ENCODE measurements at places on chromosomes 1 and 21.

GRCh38 chr1:163307479-163308171 lies 14.1 kb upstream of the NUF2 start:
- no peak for DNase-seq

DNA sequence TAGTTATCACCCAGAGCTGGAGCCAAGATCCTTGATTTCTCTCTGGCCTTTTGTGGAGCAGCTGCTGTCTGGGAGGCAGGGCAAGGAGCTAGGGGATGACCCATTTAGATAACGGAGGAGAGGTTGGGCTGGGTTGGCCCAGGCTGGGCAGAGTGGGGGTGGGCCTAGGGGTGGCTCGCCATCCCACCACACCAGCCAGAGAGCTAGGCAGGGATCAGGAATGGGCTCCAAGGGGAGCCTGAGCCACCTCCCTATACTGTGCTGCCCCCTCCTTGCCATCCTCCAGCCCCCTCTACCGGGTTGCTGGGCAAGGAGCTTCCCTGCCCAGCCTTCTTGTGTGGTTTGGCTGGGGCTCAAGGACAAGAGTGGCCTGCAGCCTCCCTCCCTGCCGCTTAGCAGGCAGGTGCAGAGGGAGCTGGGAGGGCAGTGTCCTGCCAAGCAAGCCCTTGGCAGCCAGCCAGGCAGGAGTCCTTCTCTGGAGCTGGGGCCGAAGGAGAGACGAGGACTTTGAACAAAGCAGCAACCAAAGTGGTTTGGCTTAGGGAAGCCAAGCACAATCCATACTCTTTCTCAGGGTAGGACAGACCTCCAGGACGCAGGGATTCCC lies 4.1 kb downstream of the NUAK2 start:
- DNase-seq: no peak

DNA sequence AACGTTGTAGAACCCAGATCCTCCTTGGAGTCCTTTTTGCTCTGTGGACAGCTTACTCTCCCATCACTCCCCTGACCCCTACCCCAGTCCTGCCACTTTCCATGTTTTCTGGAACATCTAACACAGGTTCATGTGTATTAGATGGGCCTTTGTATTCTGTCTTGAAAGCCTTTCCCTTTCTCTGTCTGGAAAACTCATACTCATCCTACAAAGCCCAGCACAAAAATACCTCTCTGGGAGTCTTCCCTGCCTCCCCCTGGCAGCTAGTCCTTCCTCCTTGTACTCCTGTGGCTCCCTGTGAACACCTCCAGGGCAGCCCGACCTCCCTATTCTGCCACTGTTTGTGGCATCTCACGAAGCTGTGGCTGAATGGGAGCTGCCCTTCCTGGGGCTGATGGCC lies 7.8 kb upstream of the HEYL start:
- DNase-seq: no peak

DNA sequence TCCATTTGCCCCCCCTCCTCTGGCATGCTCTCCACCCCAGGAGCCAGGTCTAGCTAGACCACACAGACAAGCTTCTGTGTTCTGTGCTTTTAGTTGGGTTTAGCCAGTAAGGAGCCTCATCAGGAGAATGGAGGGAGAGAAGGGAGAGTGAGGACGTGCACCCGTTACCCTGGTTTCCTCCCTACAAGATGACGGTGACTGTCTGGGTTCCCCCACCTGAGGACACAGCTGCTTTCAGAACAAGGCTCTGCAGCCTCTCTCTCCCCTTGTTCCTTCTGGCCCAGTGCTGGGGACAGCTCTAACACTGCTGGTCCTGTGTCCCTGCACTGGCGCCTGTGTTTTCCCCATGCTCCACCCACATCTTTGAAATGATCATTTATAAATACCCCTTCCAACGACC lies 184.4 kb upstream of the GALNT2 start:
- DNase-seq: no peak

DNA sequence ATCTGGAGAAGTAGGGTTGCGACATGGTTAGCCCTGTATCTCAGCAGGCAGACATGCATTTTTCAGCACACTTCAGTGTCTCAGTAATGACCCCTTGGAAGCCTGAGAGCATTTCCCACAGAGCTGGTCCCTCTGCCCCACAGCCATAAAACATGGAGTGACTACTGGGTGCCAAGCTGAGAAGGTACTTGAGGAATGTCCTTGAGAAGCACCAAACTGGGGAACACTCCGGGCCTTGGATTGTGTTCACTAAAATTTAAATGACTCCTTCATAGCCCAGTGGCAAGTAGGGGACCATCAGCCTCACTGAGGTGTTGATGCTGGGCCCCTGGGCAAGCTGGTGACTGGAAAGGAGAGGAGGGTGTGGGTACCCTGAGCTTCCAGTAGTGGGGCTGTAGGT lies 54.7 kb downstream of the KCNJ6 start:
- no peak for DNase-seq

- DNase-seq: no peak
These were observed 401.3 kb downstream of the CAMTA1 start for GRCh38 chr1:7186382-7187111.

- no peak for DNase-seq
These were observed 20.6 kb upstream of the TMEM35B start for GRCh38 chr1:35005711-35006110.
